H4 (cell line): ENCODE measurements at places on chromosomes 2 and 18. TPM values are rescaled to one million over a fixed set of nuclear protein-coding genes. Genes with fewer than 3 reads are reported as not detected.

DNA sequence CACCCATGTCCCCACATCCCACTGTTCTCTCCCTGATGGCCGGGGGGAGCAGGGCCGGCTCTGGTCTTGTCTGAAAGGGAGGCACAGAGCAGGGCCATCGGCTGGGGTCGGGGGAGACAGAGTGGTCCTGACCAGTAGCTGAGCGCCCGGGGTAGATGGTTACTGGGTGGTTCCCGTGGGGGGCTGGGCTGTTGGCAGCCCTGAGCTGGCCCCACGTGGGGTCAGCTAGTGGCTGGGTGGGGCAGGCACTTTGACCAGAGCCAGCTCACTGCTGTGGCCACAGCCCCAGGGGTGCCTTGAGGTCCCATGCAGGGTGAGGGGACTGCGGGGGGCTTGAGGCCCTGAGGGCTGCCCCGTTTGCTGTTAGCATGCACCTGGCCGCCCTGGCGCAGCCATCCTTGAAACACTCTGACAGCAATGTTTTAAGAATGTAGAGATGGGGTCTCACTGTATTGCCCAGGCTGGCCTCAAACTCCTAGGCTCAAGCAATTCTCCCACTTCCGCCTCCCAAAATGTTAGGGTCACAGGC, 12.3 kb upstream of the NEU4 start:
- DNase-seq = no peak

The POTEJ gene
- not detected in 2 replicates for total RNA-seq

GRCh38 chr2:160292225-160292624, 92.2 kb upstream of the ITGB6 start:
- no peak for DNase-seq

The GATA6 gene
- 6.5 and 7.5 TPM in 2 replicates for total RNA-seq

GRCh38 chr2:126880324-126880723, 18.4 kb upstream of the TEX51 start:
- DNase-seq = no peak
